ENCODE measurements at places on chromosomes 2 and 18. TPM values are rescaled to one million over a fixed set of nuclear protein-coding genes. Genes with fewer than 3 reads are reported as not detected.

IL36G gene
- total RNA-seq, result not detected

ATG4B gene
- 85.3 TPM for total RNA-seq

BOK gene
- total RNA-seq, result 0.06 TPM

GAL3ST2 gene
- total RNA-seq, result 0.25 TPM

TUBA4B gene
- not detected for total RNA-seq

SMIM21 gene
- total RNA-seq, result not detected

FBLN7 gene
- total RNA-seq, result 3.7 TPM

KYNU gene
- total RNA-seq, result not detected

WDR35 gene
- total RNA-seq, result 12.4 TPM

SH3YL1 gene
- 17.1 TPM for total RNA-seq

FLACC1 gene
- total RNA-seq, result 0.97 TPM

CYBRD1 gene
- 0.90 TPM for total RNA-seq

ITGB6 gene
- not detected for total RNA-seq

PCGF1 gene
- total RNA-seq, result 26.1 TPM

MATN3 gene
- total RNA-seq, result not detected

PRSS56 gene
- total RNA-seq, result not detected

COL3A1 gene
- not detected for total RNA-seq

POLR1A gene
- total RNA-seq, result 61.2 TPM

FOXI3 gene
- not detected for total RNA-seq

SERPINB12 gene
- total RNA-seq, result not detected

G6PC2 gene
- not detected for total RNA-seq

EMX1 gene
- total RNA-seq, result not detected

DSG4 gene
- total RNA-seq, result not detected

C2orf72 gene
- 0.34 TPM for total RNA-seq

CMPK2 gene
- 0.61 TPM for total RNA-seq

DOK6 gene
- total RNA-seq, result not detected

HOXD9 gene
- not detected for total RNA-seq

DLX1 gene
- not detected for total RNA-seq

FAP gene
- not detected for total RNA-seq

SNORC gene
- total RNA-seq, result 0.70 TPM

CENPA gene
- 27.2 TPM for total RNA-seq

APCDD1 gene
- total RNA-seq, result not detected

LHCGR gene
- not detected for total RNA-seq

IGFBP5 gene
- total RNA-seq, result not detected

DSC3 gene
- total RNA-seq, result 0.06 TPM

AGXT gene
- not detected for total RNA-seq

PLEKHH2 gene
- total RNA-seq, result 0.70 TPM

ERFE gene
- 0.08 TPM for total RNA-seq

SIX3 gene
- not detected for total RNA-seq

DNER gene
- total RNA-seq, result not detected

GALNT13 gene
- total RNA-seq, result not detected

Measured in activated CD8-positive, alpha-beta memory T cell treated with anti-CD3 and anti-CD28 coated beads for 36 hours (primary cell).